A549 treated with RU486 at 1 μM for 4 hours (cell line): ENCODE measurements at places on chromosomes 5 and 9. TPM values are rescaled to one million over a fixed set of nuclear protein-coding genes. Genes with fewer than 3 reads are reported as not detected.

The PCDHGB6 gene
- 0.06 to 0.15 TPM (median 0.09 TPM) in 5 replicates for total RNA-seq

The CCL21 gene
- total RNA-seq = not detected in 5 replicates

The PRR16 gene
- total RNA-seq = 0.09 TPM in 1 of 5 replicates, not detected in the others

The CDH9 gene
- total RNA-seq = not detected in 5 replicates

The QSOX2 gene
- 24.9 to 31.0 TPM (median 28.7 TPM) in 5 replicates for total RNA-seq

The SLC6A7 gene
- 0.03 TPM in 3 of 5 replicates, not detected in the others for total RNA-seq

The PCDHGC4 gene
- total RNA-seq = not detected in 5 replicates

The NUP188 gene
- total RNA-seq = 36.0 to 42.3 TPM (median 38.6 TPM) in 5 replicates

The INSL4 gene
- 13.9 to 18.0 TPM (median 15.5 TPM) in 5 replicates for total RNA-seq

The PLAC8L1 gene
- 0.29 TPM in 1 of 5 replicates, not detected in the others for total RNA-seq

The FBP1 gene
- not detected in 5 replicates for total RNA-seq

The LAMC3 gene
- total RNA-seq = 1.4 to 2.6 TPM (median 2.1 TPM) in 5 replicates

The CRHBP gene
- 0.05 to 0.42 TPM (median 0.21 TPM) in 3 of 5 replicates, not detected in the others for total RNA-seq

The GRM6 gene
- total RNA-seq = not detected in 5 replicates

The DMRT3 gene
- total RNA-seq = not detected in 5 replicates

The FGFR4 gene
- 15.9 to 24.1 TPM (median 23.2 TPM) in 5 replicates for total RNA-seq

The HTR4 gene
- total RNA-seq = not detected in 5 replicates

The PRRX2 gene
- total RNA-seq = 3.1 to 8.8 TPM (median 7.9 TPM) in 5 replicates

The BAAT gene
- 0.31 to 0.72 TPM (median 0.47 TPM) in 5 replicates for total RNA-seq
